ENCODE measurements at places on chromosomes 2 and 18.
A peak's percentile ranks its signal among the peaks of the same experiment; 100 is the strongest.

DNA sequence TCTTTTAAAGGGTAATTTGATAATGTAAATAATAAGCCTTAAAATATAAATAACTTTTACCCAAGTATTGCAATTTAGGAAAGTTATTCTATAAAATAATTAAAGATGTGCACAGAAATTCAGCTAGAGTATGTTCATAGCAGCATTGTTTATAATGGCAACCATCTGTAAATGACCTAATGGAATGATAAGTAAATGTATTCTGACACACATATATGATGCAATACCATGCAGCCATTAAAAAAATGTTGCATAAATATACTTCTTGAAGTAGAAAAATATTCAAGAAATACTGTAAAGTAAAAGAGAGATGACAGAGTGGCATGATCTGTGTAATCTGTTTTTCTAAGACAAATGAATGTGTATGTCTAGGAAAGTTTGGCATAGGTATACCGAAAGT lies 545.7 kb downstream of the ZEB2 start:
- no peak for DNase-seq

DNA sequence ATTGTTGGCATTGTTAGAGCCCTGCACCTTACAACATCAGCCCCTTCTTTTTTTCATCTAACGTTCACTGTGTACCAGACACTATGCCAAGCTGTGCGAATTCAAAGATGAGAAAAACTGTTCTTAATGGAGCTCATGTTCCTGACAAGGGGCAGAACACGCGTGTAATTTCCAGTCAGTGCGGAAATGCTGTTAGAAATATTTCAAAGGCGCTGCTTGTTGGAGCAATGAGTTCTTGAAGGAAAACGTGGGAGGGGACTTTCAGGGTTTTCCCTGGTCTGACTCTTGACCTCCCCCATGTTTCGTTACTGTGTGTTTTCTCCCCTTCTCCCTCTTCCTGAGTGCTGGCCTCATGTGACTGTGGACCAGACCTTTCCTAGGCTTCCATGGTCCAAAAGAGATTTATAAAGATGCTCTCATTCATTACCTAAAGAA lies 1.5 kb downstream of the MTHFD2 start:
- no peak for DNase-seq

DNA sequence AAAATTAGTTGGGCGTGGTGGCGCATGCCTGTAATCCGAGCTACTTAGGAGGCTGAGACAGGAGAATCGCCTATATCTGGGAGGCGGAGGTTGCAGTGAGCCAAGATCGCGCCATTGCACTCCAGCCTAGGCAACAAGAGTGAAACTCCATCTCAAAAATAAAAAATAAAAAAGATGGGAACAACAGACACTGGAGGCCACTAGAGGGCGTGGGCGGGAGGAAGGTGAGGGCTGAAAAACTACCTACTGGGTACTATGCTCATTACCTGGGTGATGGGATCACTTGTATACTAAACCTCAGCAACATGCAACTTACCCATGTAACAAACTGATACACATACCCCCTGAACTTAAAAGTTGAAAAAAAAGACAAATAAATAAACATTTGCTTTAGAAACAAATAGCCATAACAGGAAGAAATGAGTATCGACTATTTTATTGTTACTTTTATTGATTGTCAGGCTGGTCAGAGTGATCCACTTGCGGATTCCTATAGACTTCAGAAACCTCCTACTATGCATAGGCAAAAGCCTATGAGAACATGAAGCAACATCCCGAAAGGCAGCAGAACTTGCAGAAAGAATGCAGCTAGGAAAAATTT lies 61.0 kb downstream of the TMEM163 start:
- DNase-seq: no peak

DNA sequence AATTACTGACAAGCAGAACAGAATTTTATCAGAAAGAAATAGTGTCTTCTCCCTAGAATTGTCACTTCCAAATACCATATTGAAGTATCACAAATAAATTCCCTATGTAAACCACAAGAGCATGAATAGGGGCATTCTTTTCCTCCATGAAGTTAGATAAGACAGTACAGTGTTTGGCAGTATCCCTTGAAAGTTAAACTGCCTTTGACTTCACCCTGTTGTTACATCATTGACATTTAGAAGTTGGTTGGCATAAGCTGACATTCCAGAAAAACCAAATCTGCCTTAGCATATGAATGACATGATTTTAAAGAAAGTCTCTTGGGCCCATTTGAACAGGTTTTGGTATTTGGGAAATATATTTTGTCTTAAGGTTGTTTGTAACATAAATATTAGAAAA lies 50.2 kb upstream of the OSR1 start:
- DNase-seq: peak; percentile 16

GRCh38 chr18:31039426-31039825 lies 3.1 kb downstream of the DSC3 start:
- no peak for DNase-seq

- DNase-seq: no peak
Observed at GRCh38 chr2:223969856-223970255, 12.6 kb downstream of the MRPL44 start.

DNA sequence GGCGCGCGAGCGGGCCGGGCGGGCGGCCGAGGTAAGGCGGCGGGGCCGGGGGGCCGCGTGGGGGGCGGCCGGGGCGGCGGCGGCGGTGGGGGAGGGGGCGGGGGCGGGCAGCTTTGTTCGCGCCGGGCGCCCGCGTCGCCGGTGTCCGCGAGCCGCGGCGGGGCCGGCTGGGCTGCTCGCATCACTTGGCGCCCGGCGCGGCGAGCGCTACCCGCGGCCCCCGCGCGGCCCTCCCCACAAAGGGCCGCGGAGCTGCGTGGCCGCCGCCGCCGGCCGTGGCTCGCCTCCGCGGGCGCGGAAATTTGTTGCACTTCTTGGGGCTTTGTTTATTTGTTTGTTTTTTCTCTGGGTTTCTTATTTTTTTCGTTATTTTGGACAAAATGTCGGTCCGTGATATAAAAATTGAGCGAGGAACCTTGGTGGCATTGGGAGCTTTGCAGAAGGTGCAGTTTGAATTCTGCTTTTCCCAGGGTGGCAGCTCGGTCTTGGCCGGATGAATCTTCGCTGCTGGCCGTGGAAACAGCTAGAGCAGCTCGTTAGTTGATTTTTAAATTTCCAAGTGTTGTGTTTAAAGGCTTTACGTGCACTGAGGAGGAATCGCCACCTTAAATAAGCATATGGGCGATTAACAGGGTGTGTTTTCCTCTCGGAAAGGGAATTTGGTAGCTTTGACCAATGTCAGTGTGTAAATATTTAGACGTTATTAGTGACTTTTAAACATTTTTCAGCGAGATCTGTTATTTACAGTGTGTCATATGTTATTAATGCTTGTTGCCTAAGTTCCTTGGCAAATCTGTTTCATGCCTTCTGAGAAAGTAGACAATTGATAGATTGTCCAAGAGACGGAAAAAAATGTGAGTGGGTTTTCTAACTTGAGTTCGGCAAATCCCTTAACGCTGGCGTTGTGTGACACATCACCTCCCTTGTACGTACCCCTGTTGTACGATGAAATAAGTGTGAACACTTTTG lies 822 bp downstream of the UBE2E3 start:
- peak; percentile 43 for DNase-seq

DNA sequence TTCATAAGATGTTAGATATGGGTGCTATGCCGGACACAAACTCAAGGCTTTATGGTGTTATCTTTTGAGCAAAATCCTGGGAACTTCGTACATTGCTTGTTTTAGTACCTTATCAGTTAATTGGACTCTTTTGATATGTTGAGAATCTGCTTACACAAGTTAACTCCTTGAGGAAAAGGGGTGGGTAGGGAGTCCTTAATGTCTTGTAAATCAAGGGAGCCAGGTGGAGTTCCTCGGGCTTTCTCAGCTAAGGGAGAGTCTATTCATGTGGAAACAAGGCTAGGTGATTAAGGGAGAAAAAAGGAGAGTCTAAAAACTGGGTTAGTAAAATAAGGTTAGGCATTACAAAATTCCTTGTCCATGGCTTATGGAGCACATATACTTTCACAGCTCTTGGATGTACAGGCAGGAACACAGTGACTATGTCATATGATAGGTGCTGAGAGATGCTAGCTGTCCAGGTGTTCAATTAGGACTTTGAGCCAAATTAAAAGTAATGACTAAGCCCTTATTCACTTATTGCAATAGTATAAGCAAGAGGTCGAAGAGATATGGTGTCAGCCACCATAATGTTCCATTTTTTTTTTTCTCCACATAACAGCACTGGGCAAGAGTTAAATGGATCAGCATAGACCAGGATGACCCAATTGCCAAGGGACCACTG lies 59.5 kb upstream of the DYNAP start:
- no peak for DNase-seq

DNA sequence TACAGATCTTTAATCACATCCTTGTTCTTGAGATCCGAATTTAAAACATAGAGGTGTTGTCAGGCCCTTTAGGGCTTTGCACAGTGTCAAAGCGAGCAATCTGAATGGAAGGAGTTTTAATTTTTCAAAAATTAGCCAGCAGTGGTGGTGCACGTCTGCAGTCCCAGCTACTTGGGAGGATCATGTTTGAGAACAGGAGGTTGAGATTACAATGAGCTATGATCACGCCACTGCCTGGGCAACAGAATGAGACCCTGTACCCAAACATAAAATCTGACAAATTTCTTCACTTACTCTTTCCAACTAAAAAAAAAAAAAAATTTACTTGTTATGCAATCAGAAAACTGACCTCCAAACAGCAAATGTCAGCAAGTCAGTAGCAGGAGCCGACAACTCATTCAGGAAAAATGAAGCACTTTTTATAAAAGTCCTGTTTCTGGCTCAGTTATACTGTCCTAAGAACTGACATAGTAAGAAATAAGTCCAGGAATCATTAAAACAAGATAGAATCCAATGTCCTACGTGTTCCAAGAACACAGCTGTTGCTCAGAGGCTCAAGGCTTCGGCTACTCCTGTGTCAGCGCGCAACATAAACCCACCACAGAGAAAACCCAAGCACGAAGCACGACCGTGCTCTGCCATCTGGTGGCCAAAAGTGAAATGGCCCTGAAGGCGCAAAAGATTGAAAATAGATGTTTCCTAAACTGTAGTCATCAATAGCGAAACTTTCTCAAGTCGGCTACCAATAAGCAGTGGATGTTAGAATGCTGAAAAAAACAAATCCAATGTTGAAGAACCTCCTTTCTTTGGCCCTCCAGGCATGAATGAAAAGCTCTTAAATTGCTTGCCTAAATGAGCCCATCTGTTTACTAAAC lies 138.1 kb downstream of the INO80D start:
- peak; percentile 72 for DNase-seq

- peak; percentile 88 for DNase-seq
Observed at GRCh38 chr2:20223407-20224163, 1.3 kb downstream of the SDC1 start.

DNA sequence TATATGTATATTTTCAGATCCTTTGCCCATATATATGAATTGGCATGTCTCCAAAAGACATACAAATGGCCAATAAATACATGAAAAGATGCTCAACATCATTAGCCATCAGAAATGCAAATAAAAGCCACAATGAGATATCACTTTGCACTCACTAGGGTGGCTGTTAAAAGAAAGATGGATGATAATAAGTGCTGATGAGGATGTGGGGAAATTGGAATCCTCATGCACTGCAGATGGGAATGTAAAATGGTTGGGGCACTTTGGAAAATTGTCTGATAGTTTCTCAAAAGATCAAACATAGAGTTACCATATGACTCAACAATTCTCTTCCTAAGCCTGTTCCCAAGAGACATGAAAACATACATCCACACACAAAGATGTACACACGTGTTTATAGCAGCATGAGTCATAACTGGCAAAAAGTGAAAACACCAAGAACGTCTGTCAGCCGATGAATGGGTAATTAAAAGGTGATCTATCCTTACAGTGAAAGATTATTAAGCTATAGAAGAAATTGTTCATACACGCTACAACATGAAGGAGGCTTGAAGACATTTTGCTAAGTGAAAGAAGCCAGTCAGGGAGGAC lies 19.7 kb downstream of the NGEF start:
- no peak for DNase-seq

- no peak for DNase-seq
Observed at GRCh38 chr2:203261326-203262159, 22.7 kb downstream of the CYP20A1 start.

GRCh38 chr18:54843314-54843713 lies 15.0 kb downstream of the RAB27B start:
- DNase-seq: no peak

DNA sequence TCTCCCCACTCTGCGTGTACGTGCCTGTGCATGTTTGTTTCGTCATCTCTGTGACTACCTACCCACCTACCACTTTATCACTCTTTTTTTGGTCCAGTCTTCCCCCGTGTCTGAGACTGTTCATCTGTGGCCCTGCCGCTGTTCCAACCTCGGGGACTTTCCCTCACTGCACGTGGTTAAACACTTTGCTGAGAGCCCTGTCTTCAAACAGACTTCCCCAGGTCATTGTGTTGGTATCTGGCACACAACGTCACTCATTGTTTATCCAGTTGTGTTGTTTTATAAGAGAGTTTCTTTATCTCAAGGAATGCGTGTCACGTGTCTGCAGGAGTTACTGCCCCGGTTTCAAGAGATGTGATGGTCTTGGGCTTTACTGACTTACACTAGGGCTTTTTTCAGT lies 262.0 kb upstream of the RASGRP3 start:
- no peak for DNase-seq

GRCh38 chr2:226934546-226935201 lies 98.8 kb downstream of the RHBDD1 start:
- no peak for DNase-seq

DNA sequence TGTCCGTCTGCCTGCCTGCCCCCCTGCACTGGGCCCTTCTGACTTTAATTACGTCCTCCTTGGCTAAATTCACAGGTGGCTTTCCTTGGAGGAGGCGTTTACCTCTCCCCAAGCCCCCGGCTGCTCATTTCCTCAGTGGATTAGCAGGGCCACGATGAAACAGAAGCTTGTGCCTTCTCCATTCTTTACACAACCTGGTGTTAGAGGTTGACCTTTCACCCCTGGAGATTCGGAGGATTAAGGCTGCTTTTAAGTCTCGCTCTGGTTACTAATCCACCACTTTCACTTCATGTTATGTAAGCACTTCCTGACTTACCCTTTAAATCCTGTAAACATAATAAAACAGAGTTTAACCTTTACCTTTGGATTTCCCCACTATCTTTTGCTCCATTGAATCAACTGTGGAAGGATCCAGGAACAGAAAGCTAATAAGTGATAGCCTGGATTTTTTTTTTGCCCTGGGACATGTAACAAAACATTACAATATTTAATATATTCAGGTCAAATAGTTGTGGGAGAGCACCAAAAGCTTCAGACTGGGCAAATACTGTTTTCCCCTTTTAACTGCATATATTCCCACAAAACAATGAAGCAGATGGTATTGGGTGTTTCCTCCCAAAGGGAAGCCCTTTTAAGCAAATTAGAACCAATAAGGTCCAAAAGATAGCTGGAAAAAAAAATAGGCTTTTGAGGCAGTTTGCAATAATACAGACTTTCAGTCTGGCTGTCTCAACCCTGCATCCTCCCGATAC lies 370.2 kb downstream of the EN1 start:
- DNase-seq: no peak

- no peak for DNase-seq
Observed at GRCh38 chr18:53689886-53690285, 534.6 kb downstream of the MBD2 start.

Measured in urothelium cell line (cell line).